Femur (tissue), 1 donor: ENCODE measurements at places on chromosomes 3 and 15.

GRCh38 chr3:66991459-66991858 lies 6.6 kb upstream of the KBTBD8 start:
- DNase-seq = no peak

DNA sequence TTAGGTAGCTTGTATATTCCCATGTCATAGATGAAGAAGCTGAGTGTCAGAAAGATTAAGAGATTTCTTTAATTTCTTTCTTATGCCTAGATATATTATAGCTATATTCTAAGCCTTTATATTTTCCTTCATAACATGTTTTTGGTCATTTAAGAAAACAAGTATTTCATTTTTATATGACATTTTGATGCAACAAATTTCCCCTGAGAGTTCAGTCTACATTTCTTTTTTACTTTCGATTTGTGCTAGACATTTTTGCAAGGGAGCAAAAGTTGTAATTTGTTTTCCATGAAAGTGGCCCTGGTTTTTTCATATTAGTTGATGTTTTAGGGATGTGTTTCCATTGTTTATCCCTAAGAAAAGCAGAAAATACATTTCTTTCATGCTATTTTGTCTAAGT lies 344.9 kb downstream of the NLGN1 start:
- DNase-seq = no peak

- no peak for DNase-seq
Measured at GRCh38 chr15:92304223-92304975, 89.3 kb upstream of the ST8SIA2 start.

DNA sequence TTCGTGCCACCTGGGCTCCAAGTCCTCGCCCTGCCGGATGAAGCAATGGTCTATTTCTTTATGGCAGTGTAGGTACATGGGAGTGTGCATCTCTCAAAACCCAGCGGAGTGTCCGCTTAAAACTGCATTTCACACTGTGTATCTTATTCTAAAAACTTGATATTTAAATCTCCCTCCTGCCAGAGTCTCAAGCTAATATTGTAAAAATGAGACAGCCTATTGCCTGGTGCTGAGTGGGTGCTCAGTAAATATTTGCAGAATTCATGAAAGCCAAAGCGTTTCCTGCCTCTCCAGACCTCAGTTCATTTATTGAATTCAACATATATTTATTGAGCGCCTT lies 330 bp upstream of the TBC1D2B start:
- no peak for DNase-seq

- DNase-seq = peak; percentile 94
Measured at GRCh38 chr15:23690450-23690852, 3.3 kb upstream of the NDN start.

GRCh38 chr3:51585871-51586270 lies 47.4 kb downstream of the RAD54L2 start:
- DNase-seq = no peak

- no peak for DNase-seq
Measured at GRCh38 chr3:184872200-184872599, 60.2 kb downstream of the VPS8 start.
